ENCODE measurements at places on chromosomes 4 and X.

- DNase-seq: no peak
Measured at GRCh38 chr4:54332542-54332941, 103.4 kb downstream of the PDGFRA start.

DNA sequence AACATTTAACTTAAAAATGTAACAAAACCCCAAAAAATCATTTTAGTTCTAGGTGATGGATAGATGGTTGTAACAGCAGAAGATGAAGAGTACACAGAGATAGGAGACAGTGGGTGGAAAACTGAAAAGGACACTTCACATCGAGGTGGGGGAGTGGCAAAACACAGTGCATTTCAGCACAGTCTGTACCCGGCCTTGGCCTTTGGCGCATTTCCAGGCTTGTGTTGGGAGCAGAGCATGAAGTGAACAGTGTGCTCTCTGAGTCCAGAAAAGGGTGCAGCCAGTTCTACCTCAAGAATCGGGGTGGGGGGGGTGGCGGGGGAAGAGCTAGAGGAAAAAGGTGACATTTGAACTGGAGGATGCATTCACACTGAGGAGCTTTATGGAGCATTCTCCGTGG is 4.3 kb downstream of the TSPYL2 start:
- DNase-seq: no peak

DNA sequence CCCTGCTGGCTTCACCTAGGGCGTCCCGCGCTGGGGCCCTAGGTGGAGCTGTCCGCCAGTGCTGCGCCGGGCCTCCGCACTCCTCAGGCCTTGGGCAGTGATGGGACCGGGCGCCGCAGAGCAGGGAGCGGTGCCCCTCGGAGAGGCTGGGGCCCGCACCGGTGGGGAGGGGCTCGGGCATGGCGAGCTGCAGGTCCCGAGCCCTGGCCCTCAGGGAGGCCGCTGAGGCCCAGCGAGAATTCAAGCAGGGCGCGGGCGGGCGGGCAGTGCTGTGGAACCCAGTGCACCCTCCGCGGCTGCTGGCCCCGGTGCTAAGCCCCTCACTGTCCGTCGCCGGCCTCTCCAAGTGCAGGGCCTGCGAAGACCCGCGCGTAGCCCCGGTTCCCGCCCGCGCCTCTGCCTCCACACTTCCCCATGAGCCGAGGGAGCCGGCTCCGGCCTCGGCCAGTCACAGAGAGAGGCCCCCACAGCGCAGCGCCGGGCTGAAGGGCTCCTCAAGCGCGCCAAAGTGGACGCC is 565.1 kb upstream of the NDST4 start:
- DNase-seq: no peak

- no peak for DNase-seq
Measured at GRCh38 chr4:182937268-182938204, 20.4 kb upstream of the DCTD start.

GRCh38 chr4:150318527-150318926 is 240.3 kb downstream of the DCLK2 start:
- no peak for DNase-seq

DNA sequence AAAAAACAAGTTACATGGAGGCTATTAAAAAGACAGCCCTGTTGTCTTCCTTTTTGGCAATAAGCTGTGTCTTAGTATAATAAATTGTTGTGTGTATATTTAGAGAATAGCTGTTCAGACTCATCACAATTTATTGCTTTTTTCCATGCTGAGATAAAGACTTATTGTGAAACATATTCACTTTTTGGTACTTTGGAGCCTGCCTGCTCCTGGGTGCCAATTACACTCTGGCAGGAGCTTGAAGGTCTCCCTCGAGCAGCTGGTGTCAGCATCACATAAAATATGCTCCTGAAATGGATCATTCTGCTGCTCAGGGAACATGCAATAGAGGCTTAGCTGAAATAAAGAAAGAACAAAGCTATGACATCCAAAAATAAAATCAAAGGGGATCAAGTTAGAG is 211.6 kb upstream of the DKK2 start:
- DNase-seq: no peak

- no peak for DNase-seq
Measured at GRCh38 chr4:151955721-151956380, 195.0 kb upstream of the GATB start.

- no peak for DNase-seq
Measured at GRCh38 chr4:26192899-26193869, 127.6 kb upstream of the RBPJ start.

DNA sequence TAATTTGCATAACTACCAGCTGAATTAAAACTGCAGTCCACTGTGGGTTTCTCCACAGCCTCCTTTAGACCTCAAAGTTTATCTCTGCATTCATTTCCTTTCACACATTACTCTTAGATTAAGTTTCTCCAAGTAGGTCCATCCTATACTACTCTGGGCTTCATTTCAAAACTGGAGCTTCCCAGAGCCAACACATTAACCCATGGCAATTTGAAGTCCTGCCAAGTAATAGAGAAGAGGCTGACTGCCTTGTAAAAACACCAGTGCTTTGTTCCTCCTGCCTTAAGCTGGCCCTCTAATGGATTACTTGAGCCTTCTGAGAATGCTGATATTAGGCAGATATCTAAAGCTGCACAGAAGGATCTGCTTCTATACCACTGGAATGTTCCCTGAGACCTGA is 997.2 kb upstream of the SLIT2 start:
- DNase-seq: no peak

GRCh38 chr4:71377561-71377960 is 38.7 kb downstream of the SLC4A4 start:
- DNase-seq: no peak

- peak; percentile 52 for DNase-seq
Measured at GRCh38 chrX:11759461-11760311, 1.6 kb downstream of the MSL3 start.

DNA sequence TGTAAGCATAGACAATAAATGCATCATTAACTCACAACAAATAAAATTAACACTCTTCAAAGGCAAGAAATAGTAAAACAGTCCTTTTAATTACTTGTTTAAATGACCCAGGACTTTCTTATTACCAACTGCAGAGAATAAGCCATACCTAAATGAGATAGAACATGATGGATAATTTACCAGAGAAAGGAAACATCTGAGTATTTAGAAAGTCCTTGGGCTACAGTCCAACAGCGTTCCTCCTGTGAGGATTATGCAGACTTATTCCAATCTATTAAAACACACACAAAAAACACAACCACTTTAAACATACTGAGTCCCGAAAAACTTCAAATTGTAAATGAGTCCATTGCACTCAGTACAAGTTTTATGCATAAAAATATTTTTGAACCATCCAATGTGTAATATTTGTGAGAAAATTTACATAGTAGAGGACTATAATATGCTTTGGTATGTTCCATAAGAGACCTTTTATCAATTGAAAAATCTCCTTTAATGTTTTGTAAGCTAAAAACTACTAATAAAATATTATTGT is 129.2 kb downstream of the NR3C2 start:
- no peak for DNase-seq

- no peak for DNase-seq
Measured at GRCh38 chr4:1209821-1210220, 37.4 kb upstream of the SPON2 start.

DNA sequence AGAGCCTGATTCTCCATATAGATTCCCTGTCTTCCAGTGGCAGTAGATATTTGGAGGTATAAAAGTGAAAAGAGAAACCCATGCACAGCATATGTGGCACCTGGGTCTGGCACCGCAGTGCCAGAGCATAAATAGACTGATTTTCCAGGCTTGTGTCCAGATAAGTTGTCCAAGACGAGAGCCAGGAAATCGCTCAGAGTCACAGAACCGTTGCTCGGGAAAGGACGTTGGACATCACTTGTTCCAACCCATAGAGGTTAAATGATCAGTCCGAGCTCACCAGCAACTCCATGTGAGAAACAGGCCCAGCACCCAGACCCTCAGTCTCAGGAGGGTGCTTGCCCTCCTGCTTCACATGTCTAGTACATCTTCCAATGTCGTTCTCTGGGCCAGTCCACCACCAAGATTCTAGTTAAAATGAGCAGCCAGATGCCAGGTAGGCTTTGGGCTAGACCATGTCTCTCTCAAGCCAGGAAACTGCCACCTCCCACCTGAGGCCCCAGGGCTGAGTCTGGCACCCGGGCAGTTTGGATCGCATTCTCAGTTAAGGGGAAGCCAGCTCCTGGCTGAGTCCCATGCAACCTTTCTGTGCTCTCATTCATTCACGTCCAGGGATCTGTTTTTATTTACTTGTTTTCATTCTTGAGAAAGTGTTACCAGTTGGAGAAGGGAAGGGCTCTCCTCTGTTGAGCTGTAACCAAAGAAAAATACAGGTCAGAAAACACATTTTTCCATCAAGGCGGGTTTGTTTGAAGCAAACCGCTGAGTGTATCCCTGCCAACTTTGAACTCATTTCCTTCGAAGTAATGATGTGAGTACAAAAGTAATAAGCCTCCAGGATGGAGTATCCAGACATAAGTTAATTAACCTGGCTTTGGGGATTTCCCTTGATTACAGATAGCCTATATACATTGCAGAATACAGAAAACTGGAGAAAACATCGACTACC is 91.7 kb downstream of the PHOX2B start:
- no peak for DNase-seq

DNA sequence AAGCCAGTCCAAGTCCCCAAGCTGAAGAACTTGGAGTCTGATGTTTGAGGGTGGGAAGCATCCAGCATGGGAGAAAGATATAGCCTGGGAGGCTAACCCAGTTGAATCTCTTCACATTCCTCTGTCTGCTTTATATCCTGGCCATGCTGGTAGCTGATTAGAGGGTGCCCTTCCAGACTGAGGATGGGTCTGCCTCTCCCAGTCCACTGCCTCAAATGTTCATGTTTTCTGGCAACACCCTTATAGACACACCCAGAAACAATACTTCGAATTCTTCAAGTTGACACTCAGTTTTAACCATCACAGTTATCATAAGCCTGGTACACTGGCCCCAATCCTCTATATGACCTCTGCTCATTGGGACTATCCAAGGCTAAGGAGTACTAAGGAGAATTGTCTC is 124.1 kb upstream of the WDR1 start:
- DNase-seq: no peak

DNA sequence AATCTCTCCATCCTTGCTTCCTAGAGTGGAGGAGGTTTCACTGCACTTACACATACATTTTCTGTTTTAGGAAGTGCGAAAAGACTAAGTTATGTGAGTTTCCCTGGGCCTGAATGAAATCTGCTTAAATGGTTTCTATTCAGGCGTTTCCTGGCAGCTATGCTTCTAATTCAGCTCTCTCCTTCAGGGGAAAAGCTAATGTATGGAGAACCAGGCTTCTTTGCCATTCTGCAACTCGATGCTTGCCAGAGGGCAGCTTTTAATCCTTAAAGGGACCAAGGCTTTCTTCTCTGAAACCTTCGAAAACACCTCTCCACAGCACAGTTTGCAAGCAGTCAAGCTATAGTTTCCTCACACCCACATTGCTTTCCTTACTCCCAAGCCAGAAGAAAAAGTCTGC is 89.5 kb upstream of the ARX start:
- no peak for DNase-seq

- DNase-seq: no peak
Measured at GRCh38 chrX:43552156-43552555, 103.9 kb upstream of the MAOA start.

- no peak for DNase-seq
Measured at GRCh38 chrX:150238632-150239382, 124.3 kb upstream of the MAMLD1 start.

Data from activated T-cell treated with anti-CD3 and anti-CD28 coated beads for 48 hours (primary cell).